ENCODE measurements at places on chromosomes 3 and 15. TPM values are rescaled to one million over a fixed set of nuclear protein-coding genes. Genes with fewer than 3 reads are reported as not detected.

- no peak overlapping the region for H3K4me3 ChIP-seq
- no peak for DNase-seq
- no peaks in the 10 kb centered on the region for H3K27me3 ChIP-seq
- no peak overlapping the region for H3K27ac ChIP-seq
- peaks cover 5% of the 10 kb centered on the region for H3K4me1 ChIP-seq
Observed at GRCh38 chr3:171058058-171058457, 31.5 kb upstream of the SLC2A2 start.

- DNase-seq = no peak
- H3K27ac ChIP-seq = no peak overlapping the region
- no peaks in the 10 kb centered on the region for H3K36me3 ChIP-seq
- H3K4me3 ChIP-seq = no peak overlapping the region
- no peaks in the 10 kb centered on the region for H3K4me1 ChIP-seq
- no peaks in the 10 kb centered on the region for H3K27me3 ChIP-seq
Observed at GRCh38 chr15:25832158-25832557, 31.0 kb downstream of the ATP10A start.

DNA sequence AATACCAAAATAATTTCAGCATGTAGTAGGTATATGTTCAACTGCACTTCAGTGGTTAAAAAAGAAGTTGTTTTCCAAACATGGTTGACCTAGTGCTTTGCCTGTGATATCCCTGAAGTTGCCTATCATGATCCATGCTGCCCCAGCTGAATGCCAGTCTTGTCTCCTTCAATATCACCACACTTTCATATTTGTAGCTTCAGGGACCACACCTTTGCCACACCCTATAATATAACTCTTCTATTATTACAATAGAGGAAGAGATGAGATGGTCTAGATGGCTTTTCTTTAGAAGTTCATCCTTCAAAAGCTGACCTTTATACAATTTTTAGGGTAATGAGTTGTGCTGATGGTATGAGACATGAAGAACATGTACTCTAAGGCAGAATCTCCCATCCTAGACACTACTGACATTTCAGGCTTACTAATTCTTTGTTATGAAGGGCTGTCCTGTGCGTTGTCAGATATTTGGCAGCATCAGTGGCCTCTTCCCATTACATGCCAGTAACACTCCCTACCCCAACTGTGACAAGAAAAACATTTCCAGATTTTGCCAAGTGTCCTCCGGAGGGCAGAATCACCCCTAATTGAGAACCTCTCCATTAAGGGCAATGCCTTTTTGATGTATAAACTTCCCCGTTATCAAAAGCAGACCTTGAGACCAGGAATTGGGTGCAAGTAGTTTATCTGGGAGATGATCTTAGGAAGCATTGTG, 76.2 kb upstream of the PLCL2 start:
- peaks cover 3% of the 10 kb centered on the region for H3K27me3 ChIP-seq
- H3K4me3 ChIP-seq = no peak overlapping the region
- no peaks in the 10 kb centered on the region for H3K36me3 ChIP-seq
- no peak for DNase-seq
- H3K4me1 ChIP-seq = no peaks in the 10 kb centered on the region

DNA sequence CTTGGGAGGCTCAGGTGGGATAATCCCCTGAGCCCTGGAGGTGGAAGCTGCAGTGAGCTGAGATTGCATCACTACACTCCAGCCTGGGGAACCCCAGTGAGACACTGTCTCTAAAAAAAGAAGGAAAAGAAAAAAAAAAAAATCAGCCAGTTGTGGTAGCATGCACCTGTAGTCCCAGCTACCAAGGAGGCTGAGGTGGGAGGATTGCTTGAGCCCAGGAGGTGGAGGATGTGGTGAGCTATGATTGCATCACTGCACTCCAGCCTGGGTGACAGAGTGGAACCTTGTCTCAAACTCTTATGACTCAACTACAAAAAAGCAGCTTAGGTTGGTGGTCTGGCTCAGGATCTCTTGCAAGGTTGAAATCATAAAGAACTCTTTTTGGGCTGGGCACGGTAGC, 19.3 kb upstream of the GPX1 start:
- no peak overlapping the region for H3K27ac ChIP-seq
- no peak overlapping the region for H3K4me3 ChIP-seq
- DNase-seq = no peak
- H3K36me3 ChIP-seq = peaks cover 24% of the 10 kb centered on the region

DNA sequence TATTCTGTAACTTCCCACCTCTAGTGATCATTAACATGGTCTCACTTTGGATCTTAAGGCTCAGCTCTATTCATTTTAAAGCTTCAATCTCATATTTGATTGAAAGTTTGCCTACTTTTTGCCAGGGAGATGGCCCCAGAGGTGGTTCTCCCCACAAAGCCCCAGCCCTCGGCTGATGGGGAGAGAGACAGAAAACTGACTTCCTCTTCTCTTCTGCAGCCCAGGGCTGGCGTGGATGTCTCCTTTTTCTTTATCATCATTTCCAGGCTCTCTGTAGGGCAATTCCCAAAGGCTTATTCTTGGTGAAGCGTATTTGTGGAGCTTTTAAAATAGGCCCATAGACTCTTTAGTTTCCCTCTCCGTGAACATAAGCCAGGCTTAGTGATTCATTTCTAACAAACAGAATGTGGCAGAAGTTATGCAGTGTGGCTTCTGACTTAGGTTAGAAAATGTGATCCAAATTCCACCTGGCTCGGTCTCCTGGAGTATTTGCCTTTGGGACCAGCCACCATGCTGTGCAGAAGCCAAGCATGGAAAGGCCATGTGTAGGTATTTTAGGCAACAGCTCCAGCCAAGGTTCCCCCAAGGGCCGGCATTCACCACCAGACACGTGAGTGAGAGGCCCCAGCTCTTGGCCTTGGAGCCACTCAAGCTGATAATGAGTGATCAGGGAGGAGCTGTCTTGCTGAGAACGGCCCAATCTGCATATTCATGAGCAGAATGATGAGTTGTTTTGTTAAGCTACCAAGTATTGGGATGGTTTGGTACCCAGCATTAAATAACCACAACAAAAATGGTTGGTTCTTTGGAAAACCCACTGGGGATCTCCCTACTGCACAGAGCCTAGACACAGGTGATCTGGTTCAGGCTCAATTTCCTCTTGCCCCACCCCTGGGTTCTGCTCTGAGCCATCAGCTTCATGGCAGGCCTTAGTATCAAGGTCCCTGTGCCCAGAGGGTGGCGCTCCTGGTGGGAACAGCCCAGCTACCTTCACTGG, 353.2 kb upstream of the PROK2 start:
- H3K27me3 ChIP-seq = no peaks in the 10 kb centered on the region
- H3K4me1 ChIP-seq = peaks cover under 1% of the 10 kb centered on the region
- DNase-seq = no peak
- no peaks in the 10 kb centered on the region for H3K36me3 ChIP-seq
- no peak overlapping the region for H3K4me3 ChIP-seq

The DLL4 gene
- 12.3 TPM for polyA plus RNA-seq

The UBE2Q2 gene
- 16.6 TPM for polyA plus RNA-seq

GRCh38 chr15:58980351-58980939, 7.0 kb upstream of the RNF111 start:
- no peaks in the 10 kb centered on the region for H3K27me3 ChIP-seq
- no peak overlapping the region for H3K27ac ChIP-seq
- no peaks in the 10 kb centered on the region for H3K36me3 ChIP-seq
- no peaks in the 10 kb centered on the region for H3K4me1 ChIP-seq
- DNase-seq = no peak
- no peak overlapping the region for H3K4me3 ChIP-seq

GRCh38 chr15:85672332-85673084, 122.2 kb downstream of the KLHL25 start:
- no peak for DNase-seq
- no peak overlapping the region for H3K4me3 ChIP-seq
- H3K27ac ChIP-seq = no peak overlapping the region
- peaks cover 8% of the 10 kb centered on the region for H3K4me1 ChIP-seq
- no peaks in the 10 kb centered on the region for H3K27me3 ChIP-seq

- no peaks in the 10 kb centered on the region for H3K27me3 ChIP-seq
- H3K4me3 ChIP-seq = no peak overlapping the region
- H3K36me3 ChIP-seq = no peaks in the 10 kb centered on the region
- no peak for DNase-seq
Observed at GRCh38 chr3:20700714-20701113, 514.7 kb upstream of the SGO1 start.

The SAMMSON gene
- polyA plus RNA-seq = 0.09 TPM

DNA sequence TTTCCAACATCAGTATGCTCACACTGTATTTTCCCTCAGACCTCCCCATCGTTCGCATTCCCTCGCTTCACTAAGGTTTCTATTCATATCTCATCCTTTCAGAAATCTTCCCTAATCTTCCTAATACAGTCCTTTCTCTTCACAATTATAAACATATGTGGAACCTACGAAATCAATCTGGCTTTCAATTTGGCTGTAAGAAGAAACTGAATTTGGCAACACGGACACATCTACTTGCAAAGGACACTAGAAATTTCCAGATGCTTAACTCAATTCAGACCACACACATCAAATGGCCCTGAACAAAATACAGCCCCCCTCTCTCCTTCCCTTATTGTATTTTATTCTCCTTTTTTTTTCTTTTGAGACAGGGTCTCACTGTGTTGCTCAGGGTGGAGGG, 39.1 kb upstream of the TM4SF19 start:
- no peak for DNase-seq
- no peaks in the 10 kb centered on the region for H3K27me3 ChIP-seq
- no peak overlapping the region for H3K27ac ChIP-seq
- H3K4me3 ChIP-seq = no peak overlapping the region

DNA sequence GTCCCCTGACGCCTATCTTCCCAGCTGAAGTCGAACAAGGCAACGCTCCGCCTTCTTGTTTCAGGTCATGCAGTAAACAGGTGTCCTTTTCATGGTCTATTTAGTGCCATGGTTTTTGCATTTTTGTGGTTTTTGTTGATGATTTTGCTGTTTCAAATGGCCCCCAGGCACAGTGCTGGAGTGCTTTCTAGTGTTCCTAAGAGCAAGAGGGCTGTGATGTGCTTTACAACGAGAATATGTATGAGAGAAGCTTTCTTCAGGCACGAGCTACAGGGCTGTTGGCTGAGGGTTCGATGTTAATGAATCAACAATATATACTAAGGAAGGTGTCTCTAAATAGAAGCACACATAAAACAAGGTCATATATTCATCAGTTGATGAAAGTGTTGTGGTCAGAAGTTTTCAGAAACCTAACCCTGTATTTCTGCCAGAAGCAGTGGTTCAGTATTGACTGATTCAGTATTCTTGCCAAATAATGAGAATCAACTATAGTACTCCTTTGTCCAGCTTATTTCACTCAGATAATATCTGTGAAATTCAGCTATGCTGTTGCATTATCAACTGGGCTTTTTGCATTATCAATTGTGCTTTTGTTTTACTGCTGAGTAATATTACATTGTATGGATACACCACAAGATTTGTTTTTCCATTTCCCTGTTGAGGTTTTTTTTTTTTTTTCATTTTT, 18.5 kb downstream of the LIMD1 start:
- no peaks in the 10 kb centered on the region for H3K27me3 ChIP-seq
- DNase-seq = no peak

The ACTC1 gene
- polyA plus RNA-seq = 15.3 TPM

DNA sequence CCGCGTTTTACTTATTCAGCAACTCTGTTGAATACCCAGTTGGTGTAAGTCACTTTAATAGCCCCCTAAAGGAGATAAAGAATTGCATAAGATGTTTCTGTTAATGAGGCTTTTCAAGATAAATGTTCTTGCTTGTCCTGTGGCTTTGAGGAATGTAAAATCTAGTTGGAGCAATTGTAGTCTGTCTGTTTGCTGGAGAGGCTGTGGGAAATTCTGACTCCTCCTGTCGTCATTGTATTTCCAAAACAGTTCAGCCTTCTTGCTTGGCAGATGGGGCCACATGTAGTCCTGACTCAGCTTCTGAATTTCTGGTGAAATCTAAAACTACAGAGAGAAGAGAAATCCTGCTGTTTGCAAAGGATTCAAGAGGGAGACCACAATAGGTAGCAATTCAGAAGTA, 114.4 kb downstream of the RYR3 start:
- no peaks in the 10 kb centered on the region for H3K36me3 ChIP-seq
- no peak for DNase-seq
- H3K4me1 ChIP-seq = no peaks in the 10 kb centered on the region
- H3K27ac ChIP-seq = no peak overlapping the region
- no peaks in the 10 kb centered on the region for H3K27me3 ChIP-seq

GRCh38 chr3:94099311-94099710, 36.5 kb downstream of the NSUN3 start:
- no peak for DNase-seq
- H3K27me3 ChIP-seq = no peaks in the 10 kb centered on the region
- H3K36me3 ChIP-seq = peaks cover 39% of the 10 kb centered on the region
- H3K27ac ChIP-seq = no peak overlapping the region
- no peak overlapping the region for H3K4me3 ChIP-seq

GRCh38 chr15:98610991-98611390, 37.3 kb upstream of the IGF1R start:
- no peaks in the 10 kb centered on the region for H3K36me3 ChIP-seq
- no peak for DNase-seq
- H3K4me3 ChIP-seq = no peak overlapping the region
- peaks cover 2% of the 10 kb centered on the region for H3K27me3 ChIP-seq
- H3K27ac ChIP-seq = no peak overlapping the region
- H3K4me1 ChIP-seq = no peaks in the 10 kb centered on the region

DNA sequence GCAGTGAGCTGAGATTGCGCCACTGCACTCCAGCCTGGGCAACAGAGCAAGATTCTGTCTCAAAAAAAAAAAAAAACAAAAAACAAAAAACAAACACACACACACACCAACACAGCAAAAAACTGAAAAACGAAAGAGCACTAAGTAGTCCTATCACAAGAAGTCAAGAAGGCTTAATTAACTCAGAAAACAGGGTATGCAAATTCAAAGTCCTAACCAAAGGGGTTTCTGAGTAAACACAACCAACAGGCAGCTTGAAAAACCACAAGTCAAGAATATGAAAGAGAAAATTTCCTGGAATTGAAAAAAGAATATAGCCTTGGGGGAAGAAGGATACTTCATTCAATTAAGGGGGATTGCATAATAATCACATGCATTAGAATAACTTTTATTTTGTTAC, 37.7 kb upstream of the PARP14 start:
- no peak for DNase-seq
- peaks cover 3% of the 10 kb centered on the region for H3K27me3 ChIP-seq
- no peak overlapping the region for H3K27ac ChIP-seq
- no peaks in the 10 kb centered on the region for H3K36me3 ChIP-seq
- H3K4me1 ChIP-seq = no peaks in the 10 kb centered on the region
- H3K4me3 ChIP-seq = no peak overlapping the region

GRCh38 chr3:190064112-190064511, 56.6 kb downstream of the P3H2 start:
- no peaks in the 10 kb centered on the region for H3K36me3 ChIP-seq
- no peaks in the 10 kb centered on the region for H3K27me3 ChIP-seq
- H3K4me1 ChIP-seq = no peaks in the 10 kb centered on the region

The TMEM212 gene
- polyA plus RNA-seq = not detected

The GOLGA6B gene
- 0.07 TPM for polyA plus RNA-seq

The DUOX2 gene
- 0.04 TPM for polyA plus RNA-seq
